ENCODE measurements at places on chromosomes 11 and 22.
A peak's percentile ranks its signal among the peaks of the same experiment; 100 is the strongest.

GRCh38 chr11:64608046-64608445 lies 17.0 kb downstream of the SLC22A12 start:
- no peaks in the 10 kb centered on the region for H3K36me3 ChIP-seq
- no peaks in the 10 kb centered on the region for H3K27me3 ChIP-seq
- H3K4me1 ChIP-seq, result no peaks in the 10 kb centered on the region
- H3K27ac ChIP-seq, result no peak overlapping the region

DNA sequence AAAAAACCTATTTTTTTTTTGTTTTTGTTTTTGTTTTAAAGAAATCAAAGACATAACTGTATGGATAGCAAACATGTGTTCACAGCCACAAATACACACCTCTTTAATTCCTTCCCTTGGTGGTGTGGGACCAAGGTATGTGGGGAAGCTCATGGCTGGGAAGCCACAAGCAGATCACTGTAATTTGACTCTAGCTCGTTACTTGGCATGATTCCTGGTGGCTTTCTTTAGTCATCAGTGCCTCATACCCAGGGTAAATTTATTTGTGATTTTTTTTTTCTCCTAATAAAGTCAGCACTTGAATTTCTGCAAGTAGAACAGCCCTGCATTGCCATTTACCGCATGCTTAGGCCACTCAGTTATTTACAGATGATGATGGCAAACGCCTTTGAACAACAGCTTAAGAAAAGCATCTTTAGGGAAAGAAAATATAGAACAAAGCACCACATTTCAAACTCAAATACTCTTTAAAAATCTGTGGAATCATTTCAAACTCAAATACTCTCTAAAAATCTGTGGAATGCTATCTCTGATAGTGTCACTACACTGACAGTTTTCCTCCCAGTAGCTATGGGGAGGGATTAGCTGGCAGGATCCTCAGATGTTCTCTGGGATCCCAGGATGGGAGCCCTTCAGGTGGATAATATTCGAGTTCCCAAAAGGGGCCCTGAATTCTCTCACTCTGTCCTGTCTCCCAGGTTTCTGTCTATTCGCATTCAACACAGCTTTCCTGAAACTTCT lies 687.2 kb downstream of the OPCML start:
- H3K4me3 ChIP-seq, result no peak overlapping the region
- no peak overlapping the region for H3K27ac ChIP-seq
- no peak for DNase-seq
- H3K27me3 ChIP-seq, result no peaks in the 10 kb centered on the region
- H3K4me1 ChIP-seq, result no peaks in the 10 kb centered on the region
- no peaks in the 10 kb centered on the region for H3K36me3 ChIP-seq

DNA sequence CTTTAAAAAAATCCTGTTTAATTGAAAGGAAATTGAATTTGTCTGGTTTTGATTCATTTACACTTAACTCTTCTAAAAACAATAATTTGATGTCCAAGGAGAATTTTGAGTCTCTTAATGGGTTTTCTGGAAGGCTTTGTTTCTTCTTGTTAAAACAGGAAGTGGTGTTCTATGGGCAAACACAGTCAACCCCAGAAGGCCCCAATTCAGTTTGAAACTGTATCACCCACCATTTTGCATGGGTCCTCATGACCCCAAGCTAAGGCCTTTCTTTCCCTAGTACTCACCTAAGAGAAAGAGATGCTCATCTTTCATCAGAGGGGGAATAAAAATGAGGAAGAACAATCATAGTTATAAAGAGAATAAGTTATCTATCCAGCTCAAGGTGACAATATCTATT lies 10.6 kb downstream of the FLI1 start:
- H3K4me1 ChIP-seq, result no peaks in the 10 kb centered on the region
- H3K27ac ChIP-seq, result no peak overlapping the region
- no peak for DNase-seq

DNA sequence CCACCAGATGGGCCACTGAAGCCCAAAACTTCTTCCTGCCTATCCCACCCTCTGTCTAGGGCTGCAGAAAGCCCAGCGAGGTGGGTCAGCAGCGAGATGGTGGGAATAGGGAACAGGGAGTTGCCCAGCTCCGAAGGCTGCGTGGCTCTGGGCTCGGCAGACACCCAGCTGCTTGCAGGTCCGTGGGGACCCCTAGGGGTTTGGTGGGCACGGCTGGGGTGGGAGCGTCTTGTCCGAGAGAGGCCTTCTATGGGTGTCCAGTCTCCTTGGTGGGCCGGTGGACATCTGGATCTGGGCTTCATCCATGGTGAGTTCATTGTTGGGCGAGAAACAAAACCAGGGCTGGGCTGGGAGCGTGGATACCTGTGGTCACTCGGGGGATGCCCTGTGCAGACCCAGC lies 1211.0 kb downstream of the BRD1 start:
- DNase-seq, result no peak
- no peaks in the 10 kb centered on the region for H3K27me3 ChIP-seq
- no peak overlapping the region for H3K27ac ChIP-seq
- H3K4me3 ChIP-seq, result no peak overlapping the region
- no peaks in the 10 kb centered on the region for H3K36me3 ChIP-seq
- peaks cover 13% of the 10 kb centered on the region for H3K4me1 ChIP-seq

DNA sequence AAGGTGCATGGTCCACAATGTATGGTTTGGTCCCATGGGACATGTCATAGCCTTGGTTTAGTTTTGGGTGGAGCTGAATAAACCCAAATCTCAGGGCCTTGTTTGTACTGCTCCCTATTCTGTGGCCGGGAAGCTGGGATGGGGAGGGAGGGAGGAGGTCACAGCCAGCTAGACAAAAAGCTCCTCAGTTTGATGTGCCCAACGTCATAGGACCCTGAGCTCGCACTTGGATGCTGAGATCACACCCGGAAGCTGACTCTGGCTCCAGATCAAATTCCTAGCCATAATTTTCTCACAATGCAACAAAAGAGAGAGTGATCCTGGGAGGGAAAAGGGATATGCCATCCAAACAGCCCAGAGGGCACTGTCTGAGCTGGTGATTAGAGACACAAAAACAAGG lies 1.5 kb downstream of the HSPB2 start:
- H3K27ac ChIP-seq, result peak overlapping the region; percentile 95
- H3K27me3 ChIP-seq, result no peaks in the 10 kb centered on the region
- no peak for DNase-seq
- H3K4me1 ChIP-seq, result peaks cover 15% of the 10 kb centered on the region

GRCh38 chr11:10067629-10068300 lies 226.3 kb downstream of the SBF2 start:
- H3K27ac ChIP-seq, result no peak overlapping the region
- no peak for DNase-seq
- H3K27me3 ChIP-seq, result no peaks in the 10 kb centered on the region
- no peaks in the 10 kb centered on the region for H3K4me1 ChIP-seq
- no peaks in the 10 kb centered on the region for H3K36me3 ChIP-seq

GRCh38 chr22:19943082-19944026 lies 1.7 kb upstream of the TXNRD2 start:
- peak; percentile 65 for DNase-seq
- peaks cover 7% of the 10 kb centered on the region for H3K4me1 ChIP-seq
- H3K27me3 ChIP-seq, result no peaks in the 10 kb centered on the region

GRCh38 chr11:15730995-15731385 lies 616.3 kb downstream of the INSC start:
- H3K36me3 ChIP-seq, result no peaks in the 10 kb centered on the region
- no peaks in the 10 kb centered on the region for H3K27me3 ChIP-seq
- no peak overlapping the region for H3K4me3 ChIP-seq
- H3K4me1 ChIP-seq, result no peaks in the 10 kb centered on the region

- no peak for DNase-seq
- no peak overlapping the region for H3K27ac ChIP-seq
- no peak overlapping the region for H3K4me3 ChIP-seq
- no peaks in the 10 kb centered on the region for H3K27me3 ChIP-seq
- peaks cover 11% of the 10 kb centered on the region for H3K4me1 ChIP-seq
These were observed 3.2 kb upstream of the GNAZ start for GRCh38 chr22:23067023-23067650.

DNA sequence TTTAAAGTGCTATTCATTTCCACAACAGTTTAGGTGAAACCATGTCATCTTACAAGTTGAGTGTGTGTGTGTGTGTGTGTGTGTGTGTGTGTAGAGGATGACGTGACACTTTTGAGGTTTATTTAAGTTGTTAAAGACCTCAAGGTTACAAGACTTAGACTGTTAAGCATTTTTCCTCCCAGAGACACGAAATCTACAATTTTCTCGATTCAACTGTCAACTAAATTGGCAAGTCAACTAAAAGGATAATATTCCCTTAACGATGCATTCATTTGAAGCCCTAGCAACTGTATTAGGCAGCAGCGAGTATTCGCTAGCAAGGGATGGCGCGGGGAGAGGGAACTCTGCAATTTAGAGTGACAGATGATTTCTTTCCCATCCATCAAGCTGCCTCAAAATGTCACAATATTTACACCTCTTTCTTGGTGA lies 17.6 kb upstream of the BDNF start:
- no peak overlapping the region for H3K27ac ChIP-seq
- H3K4me3 ChIP-seq, result peak overlapping the region; percentile 28
- DNase-seq, result no peak
- H3K36me3 ChIP-seq, result no peaks in the 10 kb centered on the region

DNA sequence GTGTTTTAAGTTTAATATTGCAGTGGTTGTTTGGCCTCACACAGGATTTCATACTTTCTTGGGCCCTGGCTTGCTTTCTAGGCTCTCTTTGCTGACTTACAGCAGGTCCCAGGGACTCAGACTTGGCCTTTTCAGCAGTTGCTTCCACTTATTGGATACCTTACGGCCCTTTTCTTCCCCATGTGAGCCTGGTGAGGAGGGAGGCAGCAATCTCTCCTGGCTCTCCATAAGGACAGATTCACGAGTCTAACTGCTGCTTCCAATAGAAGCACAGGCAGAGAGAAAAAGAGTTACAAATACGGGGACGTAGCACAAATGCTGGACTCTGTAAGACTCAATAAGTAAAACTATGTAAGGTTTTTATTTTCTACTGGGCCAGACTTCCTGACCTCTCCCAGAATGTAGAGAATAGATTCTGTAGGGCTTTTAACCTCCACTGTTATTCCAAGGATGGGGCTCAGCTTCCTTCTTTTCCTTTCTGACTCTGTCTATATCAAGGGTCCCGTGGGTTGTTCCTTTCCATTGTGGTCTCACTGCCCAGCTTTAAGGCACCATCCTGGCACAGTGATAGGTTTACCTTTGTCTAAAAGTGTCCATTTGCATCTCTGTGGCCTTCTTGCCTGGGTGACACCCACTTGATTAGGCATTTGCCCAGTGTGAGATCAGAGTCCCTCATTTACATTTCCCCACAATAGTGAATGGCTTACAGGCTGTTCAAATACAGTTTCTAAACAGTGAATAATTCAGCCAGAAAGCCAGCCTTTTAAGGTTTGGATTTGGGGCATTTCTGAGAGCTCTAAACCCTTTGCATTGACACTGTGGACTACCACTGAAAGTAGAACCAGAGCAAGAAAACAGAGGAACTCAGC lies 92.8 kb downstream of the RASSF10 start:
- no peaks in the 10 kb centered on the region for H3K27me3 ChIP-seq
- H3K4me1 ChIP-seq, result no peaks in the 10 kb centered on the region
- no peaks in the 10 kb centered on the region for H3K36me3 ChIP-seq
- no peak for DNase-seq

- no peaks in the 10 kb centered on the region for H3K27me3 ChIP-seq
- H3K36me3 ChIP-seq, result no peaks in the 10 kb centered on the region
- H3K27ac ChIP-seq, result no peak within 1 kb of the TSS
- H3K4me3 ChIP-seq, result no peak within 1 kb of the TSS
- no peak for DNase-seq
These were observed at the start of gene NAALADL1 for GRCh38 chr11:65058419-65059054. TSS of gene NAALADL1 (minus strand) at chr11:65058553. CDS start at chr11:65058521, 32 bp downstream.

- no peaks in the 10 kb centered on the region for H3K36me3 ChIP-seq
- H3K27ac ChIP-seq, result no peak overlapping the region
These were observed 1231.7 kb downstream of the LRRC4C start for GRCh38 chr11:40227730-40228129.

DNA sequence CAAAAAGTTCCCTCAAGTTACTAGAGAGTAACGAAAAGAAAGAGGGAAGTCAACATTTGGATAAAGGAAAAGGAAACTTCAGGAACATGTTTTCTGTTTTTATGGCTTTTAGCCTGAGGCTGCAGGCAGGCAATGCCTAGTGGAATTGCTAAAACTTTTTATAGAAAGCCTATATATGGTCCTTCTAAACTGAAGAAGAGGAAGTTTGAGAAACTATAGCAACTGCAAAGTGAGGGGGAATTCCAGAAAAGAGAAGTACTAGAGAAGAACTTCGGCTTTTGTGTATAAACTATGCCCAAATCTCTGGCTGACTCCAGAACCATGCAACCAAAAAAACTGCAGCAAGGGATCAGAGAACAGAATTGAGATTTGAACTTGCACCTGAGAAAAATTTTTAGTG lies 74.3 kb upstream of the ARHGAP42 start:
- no peaks in the 10 kb centered on the region for H3K27me3 ChIP-seq
- no peak overlapping the region for H3K27ac ChIP-seq
- no peak for DNase-seq
- no peaks in the 10 kb centered on the region for H3K36me3 ChIP-seq
- no peak overlapping the region for H3K4me3 ChIP-seq

GRCh38 chr11:8415195-8415594 lies 151.5 kb upstream of the LMO1 start:
- no peaks in the 10 kb centered on the region for H3K4me1 ChIP-seq
- no peaks in the 10 kb centered on the region for H3K27me3 ChIP-seq
- DNase-seq, result no peak
- no peak overlapping the region for H3K27ac ChIP-seq
- H3K4me3 ChIP-seq, result no peak overlapping the region
- H3K36me3 ChIP-seq, result no peaks in the 10 kb centered on the region

DNA sequence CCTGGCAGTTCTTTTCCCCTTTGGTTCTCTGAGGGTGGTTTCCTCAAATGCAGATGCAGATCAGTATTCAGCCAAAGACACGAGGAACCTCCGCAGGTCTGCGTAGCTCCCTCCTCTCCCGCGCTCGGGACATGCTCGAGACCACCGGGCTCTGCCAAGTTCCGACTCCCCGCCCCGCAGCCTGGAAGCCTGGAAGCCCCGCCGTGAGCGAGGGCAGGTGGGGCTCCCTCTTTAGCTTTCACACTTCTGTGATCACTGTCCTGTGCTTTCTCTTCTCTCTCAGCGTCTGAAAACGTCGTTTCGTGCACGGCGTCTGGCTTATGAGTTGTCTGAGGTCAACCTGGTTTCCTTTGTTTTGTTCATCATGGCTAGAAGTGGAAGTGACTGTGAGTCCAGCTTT lies 26.6 kb downstream of the ZBED4 start:
- no peak overlapping the region for H3K27ac ChIP-seq
- no peaks in the 10 kb centered on the region for H3K36me3 ChIP-seq
- H3K4me1 ChIP-seq, result no peaks in the 10 kb centered on the region
